ENCODE measurements at places on chromosomes 3 and 15.

GRCh38 chr15:73150831-73151230 lies 98.6 kb downstream of the NEO1 start:
- no peak for DNase-seq

GRCh38 chr15:68783226-68784058 lies 37.3 kb downstream of the ANP32A start:
- DNase-seq = peak; percentile 67

DNA sequence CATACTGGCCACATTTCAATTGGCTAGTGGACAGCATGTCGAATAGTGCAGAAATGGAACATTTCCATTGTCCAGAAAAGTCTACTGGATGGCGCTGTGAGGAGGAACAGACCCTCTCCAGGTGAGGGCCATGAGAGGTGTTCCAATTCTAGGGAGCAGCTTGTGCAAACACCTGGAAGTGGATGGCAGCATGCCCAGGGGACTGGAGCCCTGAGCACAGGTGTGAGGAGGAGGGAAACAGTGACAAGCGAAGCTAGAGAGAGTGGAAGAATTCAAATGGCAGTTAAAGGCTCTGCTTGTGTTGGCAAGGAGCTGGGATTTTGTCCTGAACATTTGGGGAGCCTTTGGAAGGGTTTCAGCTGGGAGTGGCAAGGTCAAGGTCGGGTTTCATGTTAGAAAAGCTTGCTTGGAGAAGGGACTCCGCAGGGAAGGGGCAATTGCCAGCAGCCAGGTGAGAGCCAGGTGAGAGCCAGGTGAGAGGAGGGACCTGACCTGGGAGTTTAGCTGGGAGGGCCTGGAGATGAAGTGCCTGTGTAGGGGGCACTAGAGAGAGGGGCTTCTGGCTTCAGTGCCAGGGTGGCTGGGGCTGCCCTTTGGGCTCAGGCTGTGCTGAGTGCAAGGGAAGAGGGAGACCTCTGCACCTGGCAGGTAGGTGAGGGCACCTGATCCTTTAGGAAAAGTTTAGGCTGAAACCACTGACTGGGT lies 93.8 kb downstream of the LINGO1 start:
- DNase-seq = no peak

GRCh38 chr3:64150623-64151207 lies 74.6 kb downstream of the PRICKLE2 start:
- DNase-seq = no peak

DNA sequence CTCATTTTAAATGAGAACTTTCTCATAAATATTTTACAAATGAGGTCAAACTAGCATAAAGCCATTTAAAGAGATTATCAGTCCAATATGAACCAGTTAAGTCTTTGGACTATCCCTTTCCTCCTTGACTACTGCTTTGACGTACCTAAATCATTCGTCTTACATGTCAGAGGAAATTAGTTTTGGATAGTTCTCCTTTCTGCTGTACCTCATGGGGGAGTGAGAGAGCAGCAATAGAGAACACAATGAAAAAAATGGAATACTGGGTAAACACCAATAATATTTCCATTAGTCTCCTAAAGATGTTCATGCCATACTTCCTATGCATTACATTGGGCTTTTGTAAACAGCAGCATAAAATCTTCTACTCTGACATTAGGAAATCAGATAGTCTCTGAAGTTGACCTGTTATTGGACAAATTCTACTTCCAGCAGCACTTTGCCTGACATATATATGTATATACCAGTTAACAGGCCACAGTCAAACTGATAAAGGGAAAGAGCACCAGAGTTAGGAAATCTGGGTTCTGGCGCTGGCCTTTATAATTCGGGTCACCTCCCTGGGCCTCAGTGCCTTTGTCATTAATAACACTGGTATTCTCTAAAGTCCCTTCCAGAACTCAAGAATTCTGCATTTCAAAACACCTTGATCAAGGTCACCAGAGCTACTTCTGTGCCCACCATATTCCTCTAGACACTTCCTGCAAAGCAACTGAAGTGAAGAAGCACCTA lies 26.8 kb downstream of the TIMMDC1 start:
- DNase-seq = no peak

GRCh38 chr15:63480441-63480821 lies 24.0 kb upstream of the USP3 start:
- no peak for DNase-seq

DNA sequence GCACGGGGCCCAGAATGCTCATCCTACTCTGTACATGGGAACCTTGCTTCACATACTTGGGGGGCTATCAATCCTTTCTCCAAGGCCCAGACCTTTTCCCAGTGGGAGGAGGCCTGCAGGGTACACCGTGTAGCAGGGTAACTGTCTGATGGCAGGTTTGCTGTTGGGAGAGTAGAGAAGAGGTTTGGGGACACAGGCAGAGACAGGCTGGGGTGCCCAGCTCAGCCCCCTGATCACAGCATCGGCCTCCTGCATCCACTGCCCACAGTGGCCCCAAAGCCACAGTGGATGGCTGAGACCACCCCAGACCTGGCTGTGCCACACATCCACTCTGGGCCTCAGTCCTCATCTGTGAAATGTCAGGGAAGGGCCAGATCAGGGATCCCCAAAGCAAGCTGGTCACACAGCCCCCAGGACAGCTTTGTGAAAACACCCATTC lies 5.6 kb downstream of the CHRNA3 start:
- no peak for DNase-seq

GRCh38 chr3:127803619-127804018 lies 18.7 kb downstream of the MGLL start:
- no peak for DNase-seq

DNA sequence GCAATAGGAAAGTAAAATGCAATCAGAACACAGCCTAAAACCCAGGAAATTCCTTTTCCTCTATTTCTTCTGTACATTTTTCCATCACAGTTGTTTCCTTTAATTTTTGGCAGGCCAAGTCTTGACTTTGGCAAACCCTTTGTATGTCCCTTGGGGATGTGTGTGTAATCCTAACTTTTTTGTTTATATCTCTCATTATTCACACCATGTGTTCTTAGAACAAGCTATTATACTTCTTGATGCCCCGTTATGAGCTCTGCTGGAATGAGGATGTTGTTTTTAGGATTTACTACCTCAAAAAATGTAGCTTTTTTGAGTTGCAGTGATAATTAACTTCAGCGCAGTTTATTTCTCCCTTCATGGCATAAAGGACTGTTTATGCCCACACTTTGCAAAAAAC lies 123.4 kb downstream of the ABI3BP start:
- no peak for DNase-seq

DNA sequence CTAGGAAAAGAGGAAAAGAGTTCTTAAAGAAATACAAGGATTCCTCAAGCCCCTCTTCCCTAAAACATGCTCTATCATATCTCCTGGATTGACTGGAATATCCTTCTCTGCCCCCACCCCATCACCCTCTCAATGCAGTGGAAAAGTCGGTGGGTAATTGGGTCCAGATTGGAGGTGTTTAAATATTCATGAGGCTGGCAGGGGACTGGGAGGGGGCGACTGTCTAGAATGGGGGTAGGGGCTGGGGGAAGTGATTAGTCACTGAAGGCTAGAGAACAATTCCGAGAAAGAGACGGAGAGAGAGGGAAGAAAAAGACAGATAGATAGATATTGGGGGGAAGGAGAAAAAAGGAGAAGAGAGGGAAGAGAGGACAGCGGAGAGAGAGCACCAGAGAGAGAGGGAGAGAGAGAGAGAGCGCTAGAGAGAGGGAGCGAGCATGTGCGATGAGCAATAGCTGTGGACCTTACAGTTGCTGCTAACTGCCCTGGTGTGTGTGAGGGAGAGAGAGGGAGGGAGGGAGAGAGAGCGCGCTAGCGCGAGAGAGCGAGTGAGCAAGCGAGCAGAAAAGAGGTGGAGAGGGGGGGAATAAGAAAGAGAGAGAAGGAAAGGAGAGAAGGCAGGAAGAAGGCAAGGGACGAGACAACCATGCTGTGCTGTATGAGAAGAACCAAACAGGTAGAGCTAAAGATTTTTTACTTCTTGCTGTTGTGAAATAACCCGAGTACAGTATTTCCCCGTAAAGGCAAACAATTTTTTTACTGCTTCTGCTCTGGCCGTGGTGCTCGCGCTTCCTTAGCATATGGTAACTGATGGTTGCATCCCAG lies at the start of gene GAP43:
Gene GAP43 (plus strand): TSS at position 467 of the 825 bp plus-strand sequence. CDS start 180 bp downstream, at position 647.
- DNase-seq = no peak

- no peak for DNase-seq
Measured at GRCh38 chr15:32124726-32125125, 94.4 kb downstream of the CHRNA7 start.
